Tibial artery (tissue), 4 donors: ENCODE measurements at places on chromosomes 3 and 15.

GRCh38 chr3:13642597-13642996, 93.7 kb downstream of the FBLN2 start:
- DNase-seq = no peak

DNA sequence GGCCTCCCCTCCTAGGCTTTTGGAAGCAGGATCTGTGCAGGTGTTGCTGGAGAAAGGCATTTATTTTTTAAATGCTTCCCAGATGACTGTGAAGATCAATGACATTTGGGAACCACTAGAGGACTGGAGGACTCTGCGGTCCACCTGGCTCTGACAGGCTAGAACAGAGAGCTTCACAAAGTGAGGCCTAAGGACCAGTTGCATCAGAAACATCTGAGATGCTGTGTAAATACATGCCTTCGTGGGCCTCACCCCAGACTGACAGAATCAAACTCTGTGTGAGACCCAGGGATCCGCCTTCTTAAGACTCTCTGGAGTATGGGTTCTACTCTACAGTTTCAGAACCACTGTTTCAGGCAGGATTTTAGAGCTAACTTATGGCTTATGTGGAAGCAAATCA, 105.0 kb upstream of the ICE2 start:
- DNase-seq = no peak

DNA sequence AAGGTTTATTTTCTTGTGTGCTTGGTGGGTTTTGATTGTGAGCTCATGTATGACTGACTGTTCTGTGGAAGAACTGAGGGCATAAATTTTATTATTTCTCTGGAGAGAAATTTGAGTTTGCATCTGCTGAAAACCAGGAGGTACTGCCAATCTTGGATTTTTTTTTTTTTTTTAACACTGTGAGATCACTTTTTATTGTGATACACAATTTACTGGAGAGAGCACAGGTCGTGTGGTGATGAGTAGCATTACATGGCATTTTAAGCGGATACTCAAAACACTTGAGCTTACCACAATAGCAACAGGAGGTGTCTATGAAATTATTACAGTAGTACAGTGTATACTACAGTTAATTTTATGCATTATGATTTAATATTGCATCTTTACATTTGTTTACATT, 237.4 kb downstream of the MFSD1 start:
- DNase-seq = no peak

GRCh38 chr15:38048001-38048455, 113.6 kb downstream of the TMCO5A start:
- DNase-seq = no peak

DNA sequence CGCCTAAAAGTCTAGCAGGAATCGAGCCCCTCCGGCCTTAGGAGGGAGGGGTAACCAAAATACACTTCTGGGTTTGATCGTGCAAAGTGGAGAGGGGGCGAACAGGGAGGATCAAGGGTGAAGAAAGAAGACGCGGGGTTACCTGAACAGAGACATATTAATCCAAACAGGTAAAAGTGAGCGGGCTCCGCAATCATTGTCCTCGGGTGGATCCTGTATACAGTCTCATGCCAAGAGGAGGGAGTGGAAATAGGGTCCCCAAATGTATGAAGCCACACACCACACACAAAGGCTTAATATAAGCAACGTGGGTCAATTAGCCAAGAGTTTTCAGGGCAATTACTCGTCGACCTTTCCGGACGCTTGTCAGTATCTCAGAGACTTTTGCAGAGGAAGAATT, 749.5 kb downstream of the ROBO1 start:
- no peak for DNase-seq

DNA sequence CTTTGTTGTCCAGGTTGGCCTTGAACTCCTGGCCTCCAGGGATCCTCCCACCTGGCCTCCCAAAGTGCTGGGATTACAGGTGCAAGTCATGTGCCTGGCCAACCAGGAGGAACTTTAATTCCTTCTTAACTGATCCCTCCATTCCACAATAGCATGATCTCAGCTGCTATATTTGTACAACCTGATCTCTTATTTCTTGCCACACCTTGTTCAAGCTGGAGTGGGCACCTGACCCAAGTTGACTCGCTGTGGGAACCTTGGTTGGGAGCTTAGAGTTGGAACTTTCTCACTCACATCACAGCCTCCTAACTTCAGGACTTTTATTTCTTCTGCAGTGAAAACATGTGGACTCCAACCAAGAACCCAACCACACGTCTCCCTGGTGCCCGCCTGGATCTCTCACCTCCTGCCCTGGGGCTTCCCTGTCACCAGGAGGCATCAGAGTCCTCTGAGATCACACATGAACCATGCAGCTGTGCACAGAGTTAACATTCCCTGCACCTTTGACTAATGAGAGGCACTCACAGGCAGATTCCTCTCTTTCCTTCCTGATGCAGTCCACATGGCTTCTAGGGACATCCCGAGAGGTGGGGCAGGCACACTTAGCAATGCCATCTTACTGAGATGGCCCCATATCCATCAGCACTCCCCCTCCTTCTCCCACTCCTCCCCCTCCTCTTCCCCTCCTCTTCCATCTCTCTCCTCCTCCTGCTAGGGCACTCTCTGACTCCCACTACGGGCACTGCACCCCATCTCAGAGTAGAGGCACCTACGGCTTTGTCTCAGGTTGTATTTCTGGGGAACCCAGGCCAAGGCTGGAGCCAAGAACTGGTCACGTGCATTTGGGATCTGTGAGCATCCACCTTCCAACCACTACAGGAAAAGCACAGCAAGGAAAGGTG, 9.7 kb upstream of the CYFIP1 start:
- DNase-seq = no peak
